ENCODE measurements at places on chromosomes 6 and 20.

DNA sequence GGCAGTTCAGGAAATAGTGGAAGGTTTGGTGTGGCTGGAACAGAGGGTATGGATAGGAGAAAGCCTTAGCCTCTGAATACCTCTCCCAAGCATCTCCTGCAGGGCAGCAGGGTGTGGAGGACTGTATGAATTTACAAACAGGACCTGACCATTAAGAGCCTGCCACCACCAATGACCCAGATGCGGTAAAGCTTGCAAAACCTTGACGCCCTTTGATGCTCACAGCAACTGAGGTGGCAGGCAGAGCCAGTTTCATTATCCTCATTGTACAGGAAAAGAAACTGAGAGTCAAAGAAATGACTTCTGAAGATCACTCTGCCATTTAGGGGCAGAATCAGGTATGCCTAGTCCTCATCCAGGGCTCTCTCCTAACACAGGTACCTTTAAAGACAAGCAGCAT is 2.4 kb downstream of the HM13 start:
- no peak for DNase-seq

DNA sequence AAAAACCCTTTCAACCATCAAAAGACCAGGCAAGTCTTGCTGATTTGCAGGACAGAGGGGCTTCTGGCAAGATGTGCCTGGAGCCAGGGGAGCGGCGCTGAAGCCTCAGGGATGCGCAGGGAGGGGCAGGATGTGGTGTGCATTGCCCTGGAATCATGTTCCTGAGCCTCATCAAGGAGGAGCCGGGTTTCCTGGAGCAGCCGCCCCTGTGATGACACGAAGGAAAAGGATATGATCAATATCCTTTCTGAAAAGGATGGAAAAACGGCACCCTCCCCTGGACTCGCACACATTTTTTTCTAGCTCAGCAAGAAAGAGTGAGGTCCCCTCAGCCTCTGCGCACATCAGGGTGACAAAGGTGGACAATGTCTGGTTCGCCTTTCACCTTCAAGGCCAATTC is 173.1 kb upstream of the SSTR4 start:
- no peak for DNase-seq

GRCh38 chr6:132954936-132955335 is 140.6 kb downstream of the RPS12 start:
- DNase-seq, result no peak

DNA sequence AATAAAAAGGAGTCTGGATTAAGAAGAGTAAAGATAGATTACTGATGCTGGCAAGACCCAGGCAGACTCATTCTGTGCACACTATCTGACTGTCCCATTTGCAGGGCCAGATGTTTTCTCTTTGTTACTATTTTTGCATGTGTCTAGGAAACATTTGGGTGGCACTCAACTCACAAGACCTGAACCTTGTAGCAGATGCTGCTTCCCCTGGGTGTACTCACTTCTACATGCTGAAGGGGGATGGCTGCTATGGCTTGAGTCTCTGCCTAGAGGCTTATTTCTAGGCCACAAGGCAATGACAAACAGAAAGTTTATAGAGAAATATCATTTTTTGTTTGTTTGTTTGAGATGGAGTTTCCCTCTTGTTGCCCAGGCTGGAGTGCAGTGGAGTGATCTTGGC is 351.4 kb downstream of the FOXA2 start:
- DNase-seq, result no peak

DNA sequence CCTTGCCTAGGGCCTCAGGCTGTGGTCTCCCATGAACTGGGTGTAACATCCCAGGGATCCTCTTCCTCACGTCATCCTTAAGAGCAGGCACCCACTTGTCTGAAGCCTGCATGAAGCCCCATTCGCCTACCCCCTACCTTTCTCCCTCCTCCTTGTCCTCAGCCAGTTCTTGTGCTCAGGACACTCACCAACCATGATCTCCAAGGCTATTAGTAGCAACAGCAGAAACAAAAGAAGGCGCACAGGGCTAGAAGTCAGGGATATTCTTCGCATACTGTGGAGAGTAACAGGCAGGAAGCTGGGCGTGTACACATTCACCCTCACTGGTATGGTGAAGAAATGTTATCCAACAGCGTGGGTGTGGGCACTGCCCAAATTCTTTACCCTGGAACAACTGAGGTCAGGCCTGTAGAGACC is 7.3 kb downstream of the RAET1E start:
- no peak for DNase-seq

DNA sequence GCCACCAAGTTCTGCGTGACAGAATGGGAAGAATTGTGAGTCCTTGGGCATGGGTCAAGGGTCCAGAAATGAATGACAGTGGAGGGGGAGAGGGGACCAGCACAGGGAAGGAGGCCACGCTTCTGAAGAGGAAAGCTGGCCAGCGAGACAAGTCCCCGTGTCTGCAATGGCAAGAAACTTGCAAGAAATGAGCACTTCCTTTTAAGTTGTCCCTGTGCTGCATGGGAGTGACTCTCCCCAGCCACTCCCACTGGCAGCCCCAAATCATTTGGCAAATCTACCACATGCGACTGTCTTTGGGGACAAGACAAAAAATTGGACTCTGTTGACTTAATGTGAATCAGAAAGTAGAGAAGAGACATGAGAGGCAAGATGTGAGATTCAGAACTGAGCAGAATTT is 242.2 kb upstream of the RREB1 start:
- DNase-seq, result peak; percentile 59

DNA sequence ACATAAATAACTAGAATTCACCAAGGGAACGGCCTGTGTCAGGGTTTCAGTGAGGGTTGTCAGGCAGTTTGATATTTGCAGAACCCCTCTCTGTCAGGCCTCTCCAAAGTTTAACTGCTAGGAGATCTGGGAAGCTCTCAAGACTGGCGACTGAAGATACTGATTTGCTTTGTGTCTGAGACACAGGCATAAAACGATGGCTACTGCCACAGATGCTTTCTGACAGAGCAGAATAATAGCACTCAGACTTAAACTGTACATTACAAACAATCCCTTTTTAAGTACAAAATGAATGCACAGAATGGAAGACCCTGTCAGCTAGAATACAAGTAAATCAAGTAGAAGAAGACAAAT is 7.2 kb upstream of the ATXN1 start:
- no peak for DNase-seq

GRCh38 chr6:21163110-21163837 is 430.3 kb upstream of the SOX4 start:
- no peak for DNase-seq
